LHCN-M2 (cell line): ENCODE measurements at places on chromosomes 1 and 21. TPM values are rescaled to one million over a fixed set of nuclear protein-coding genes. Genes with fewer than 3 reads are reported as not detected.

ANKRD65 gene
- total RNA-seq = not detected in 2 replicates

LAMC2 gene
- total RNA-seq = 2.0 and 3.5 TPM in 2 replicates

FUBP1 gene
- total RNA-seq = 92.9 and 105 TPM in 2 replicates

ROR1 gene
- 7.6 and 7.9 TPM in 2 replicates for total RNA-seq

SYNC gene
- 50.5 and 55.2 TPM in 2 replicates for total RNA-seq

CD53 gene
- total RNA-seq = not detected in 2 replicates

G0S2 gene
- total RNA-seq = 0.77 and 1.0 TPM in 2 replicates

OR2T27 gene
- not detected in 2 replicates for total RNA-seq

FMO5 gene
- 0.38 and 2.1 TPM in 2 replicates for total RNA-seq

AMY1C gene
- not detected in 2 replicates for total RNA-seq

NUP210L gene
- total RNA-seq = not detected in 2 replicates

IGSF21 gene
- total RNA-seq = not detected in 2 replicates

KPRP gene
- total RNA-seq = 0.13 TPM in 1 of 2 replicates, not detected in the other

SPRR2F gene
- not detected in 2 replicates for total RNA-seq

VWA5B1 gene
- total RNA-seq = not detected in 2 replicates

CDA gene
- total RNA-seq = not detected in 2 replicates

OR2L3 gene
- not detected in 2 replicates for total RNA-seq

SPSB1 gene
- total RNA-seq = 28.9 and 34.0 TPM in 2 replicates

CFAP141 gene
- total RNA-seq = not detected in 2 replicates

EFNA4 gene
- total RNA-seq = 8.0 and 8.7 TPM in 2 replicates

KRTAP11-1 gene
- total RNA-seq = not detected in 2 replicates

ITSN1 gene
- 18.9 and 35.2 TPM in 2 replicates for total RNA-seq

PRAMEF7 gene
- not detected in 2 replicates for total RNA-seq

SLC45A1 gene
- total RNA-seq = 4.0 and 4.2 TPM in 2 replicates

PPIAL4G gene
- total RNA-seq = not detected in 2 replicates

ESPN gene
- not detected in 2 replicates for total RNA-seq

NBPF4 gene
- not detected in 2 replicates for total RNA-seq

ASPM gene
- 70.1 and 76.5 TPM in 2 replicates for total RNA-seq

DVL1 gene
- total RNA-seq = 85.6 and 86.6 TPM in 2 replicates
